Thyroid gland (tissue), 4 donors: ENCODE measurements at places on chromosomes 4 and X. TPM values are rescaled to one million over a fixed set of nuclear protein-coding genes. Genes with fewer than 3 reads are reported as not detected.
A peak's percentile ranks its signal among the peaks of the same experiment; 100 is the strongest.

GAGE12H gene
- total RNA-seq = not detected

DNA sequence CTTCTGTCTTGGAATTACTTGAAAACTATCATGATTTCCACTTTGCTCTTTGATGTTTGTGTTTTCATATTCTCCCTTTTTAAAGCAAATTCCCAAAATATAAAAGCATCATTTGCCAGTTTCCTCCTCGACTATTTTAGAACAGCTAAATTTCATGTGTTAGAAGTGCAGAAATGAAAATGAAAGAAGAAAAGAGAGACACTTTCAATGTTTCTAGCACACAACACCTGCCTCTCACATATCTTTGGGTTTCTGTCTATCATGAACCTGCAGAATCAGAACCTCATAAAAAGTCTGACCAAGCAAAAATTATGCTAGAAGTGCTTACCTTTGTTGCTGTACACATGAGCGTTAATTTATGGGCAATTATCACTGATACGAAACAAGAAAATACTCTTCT lies 1.9 kb upstream of the NEUROG2 start:
- H3K4me1 ChIP-seq = peaks cover 15% of the 10 kb centered on the region
- H3K36me3 ChIP-seq = no peaks in the 10 kb centered on the region
- H3K27ac ChIP-seq = no peak overlapping the region

DNA sequence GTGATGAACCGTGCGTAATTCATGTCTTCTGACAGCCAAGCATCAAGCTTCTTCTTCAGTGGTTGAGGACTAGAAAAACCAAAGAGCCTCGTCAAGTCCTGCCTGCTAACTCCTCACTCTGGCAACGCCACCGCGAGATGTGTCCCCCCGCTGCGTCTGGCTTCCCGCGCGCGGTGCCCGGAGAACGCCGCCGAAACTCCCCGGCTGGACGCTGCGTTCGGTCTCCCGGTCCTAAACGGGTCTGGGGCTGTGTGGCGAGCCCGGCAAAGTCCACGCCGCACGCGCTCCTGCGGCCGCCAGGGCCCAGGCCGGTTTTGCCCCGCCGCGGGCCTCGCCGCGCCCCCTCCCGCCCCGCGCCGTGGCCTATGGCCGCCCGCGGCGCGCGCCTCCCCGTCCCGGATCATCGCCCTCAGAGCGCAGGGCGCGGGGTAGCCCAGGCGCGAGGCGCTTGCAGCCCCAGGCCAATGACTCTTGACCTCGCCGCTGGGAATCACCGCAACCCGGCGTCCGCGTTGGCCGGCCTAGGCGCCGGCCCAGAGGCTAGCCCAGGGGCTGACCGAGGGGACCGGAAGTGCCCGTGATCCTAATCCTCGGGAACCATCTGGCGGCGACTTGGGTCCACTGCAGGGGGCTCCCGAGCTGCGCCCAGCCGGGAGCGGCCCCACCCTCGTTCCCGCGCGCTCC lies at the start of gene AADAT:
Gene AADAT, minus strand, starts transcription at position 289 of the 684 bp plus-strand sequence. Its CDS starts 266 bp downstream, at position 23.
- peak within 1 kb of the TSS; percentile 41 for H3K27ac ChIP-seq
- H3K4me1 ChIP-seq = no peaks in the 10 kb centered on the region
- no peaks in the 10 kb centered on the region for H3K36me3 ChIP-seq
- peak; percentile 80 for DNase-seq
- no peaks in the 10 kb centered on the region for H3K27me3 ChIP-seq

SSX2B gene
- total RNA-seq = 3.5 TPM
